ENCODE measurements at places on chromosomes 2 and 18.
A peak's percentile ranks its signal among the peaks of the same experiment; 100 is the strongest.

- no peak for DNase-seq
These were observed 546.0 kb downstream of the ZNF804A start for GRCh38 chr2:185144159-185144919.

- DNase-seq: peak; percentile 36
These were observed 100.7 kb downstream of the RAPGEF4 start for GRCh38 chr2:172836347-172836821.

DNA sequence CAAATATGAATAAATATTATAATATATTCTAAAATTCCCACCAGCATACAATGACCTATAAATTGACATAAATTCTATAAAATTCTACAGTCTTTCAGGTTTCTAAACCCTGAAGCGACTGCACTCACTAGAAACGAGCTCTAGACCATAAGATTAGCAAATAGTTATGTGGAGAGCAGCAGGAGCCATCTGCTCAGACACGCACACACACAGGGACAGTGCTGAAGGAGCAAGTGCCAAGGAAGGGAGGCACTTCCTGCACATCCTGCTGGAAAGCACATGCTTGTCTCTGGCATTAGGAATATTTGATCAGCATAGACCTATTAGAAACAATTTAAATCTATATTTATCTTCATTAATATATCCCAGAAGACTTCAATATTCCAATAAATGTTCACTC lies 713.9 kb upstream of the CDH2 start:
- DNase-seq: no peak

GRCh38 chr18:56823986-56824565 lies 172.9 kb downstream of the WDR7 start:
- DNase-seq: no peak

DNA sequence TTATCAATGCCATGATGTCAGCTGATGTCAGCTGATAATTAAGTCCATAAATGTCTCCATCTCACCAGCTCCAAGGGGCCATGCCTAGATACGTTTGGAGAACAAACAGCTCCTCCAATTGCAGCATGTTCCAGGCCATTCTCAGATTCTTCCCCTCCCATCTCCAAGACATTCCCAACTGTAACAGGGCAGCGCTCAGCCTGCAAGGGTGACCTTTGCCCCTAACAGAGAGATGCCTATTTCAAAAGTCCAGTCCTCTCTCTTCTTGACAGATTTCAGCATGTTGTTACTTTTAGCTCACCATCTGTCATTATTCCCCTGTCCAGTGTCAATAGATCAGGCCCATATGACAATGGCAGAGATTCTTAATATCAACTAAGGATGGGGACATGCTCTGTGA lies 9.9 kb downstream of the PSD4 start:
- no peak for DNase-seq

- no peak for DNase-seq
These were observed 22.0 kb downstream of the ZNF804A start for GRCh38 chr2:184620367-184620766.

GRCh38 chr18:46574743-46575115 lies 82.3 kb downstream of the LOXHD1 start:
- no peak for DNase-seq

- no peak for DNase-seq
These were observed 180.5 kb downstream of the VWC2L start for GRCh38 chr2:214591366-214591765.

Measured in non-pigmented ciliary epithelial cell (primary cell).